Pulmonary artery endothelial cell (primary cell): ENCODE measurements at places on chromosomes 7 and 10. TPM values are rescaled to one million over a fixed set of nuclear protein-coding genes. Genes with fewer than 3 reads are reported as not detected.

GRCh38 chr10:116287906-116288501 lies 15.0 kb upstream of the GFRA1 start:
- DNase-seq: peak; percentile 5

DNA sequence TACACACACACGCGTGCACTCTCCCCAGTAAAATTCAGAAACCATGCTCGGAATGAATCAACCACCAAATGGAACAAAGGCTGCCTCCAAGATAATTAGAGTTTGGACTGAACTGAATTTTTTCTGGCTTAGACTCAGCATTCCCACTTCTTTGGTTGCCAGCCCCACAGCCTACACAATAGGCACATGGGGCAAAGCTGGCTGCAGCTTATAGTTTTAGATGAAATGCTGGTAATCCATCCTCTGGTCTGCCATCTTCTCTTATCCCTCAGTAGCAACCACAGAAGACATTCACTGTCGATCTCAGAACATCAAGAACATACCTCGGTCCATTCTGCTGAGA lies 44.2 kb downstream of the PDE1C start:
- no peak for DNase-seq

GRCh38 chr10:62037166-62037831 lies 135.8 kb downstream of the ARID5B start:
- DNase-seq: no peak

- no peak for DNase-seq
Measured at GRCh38 chr7:68627247-68627864, 970.9 kb upstream of the AUTS2 start.

- no peak for DNase-seq
Measured at GRCh38 chr7:69564454-69565417, 33.5 kb upstream of the AUTS2 start.

- no peak for DNase-seq
Measured at GRCh38 chr10:26698909-26699308, 1.4 kb downstream of the PDSS1 start.

DNA sequence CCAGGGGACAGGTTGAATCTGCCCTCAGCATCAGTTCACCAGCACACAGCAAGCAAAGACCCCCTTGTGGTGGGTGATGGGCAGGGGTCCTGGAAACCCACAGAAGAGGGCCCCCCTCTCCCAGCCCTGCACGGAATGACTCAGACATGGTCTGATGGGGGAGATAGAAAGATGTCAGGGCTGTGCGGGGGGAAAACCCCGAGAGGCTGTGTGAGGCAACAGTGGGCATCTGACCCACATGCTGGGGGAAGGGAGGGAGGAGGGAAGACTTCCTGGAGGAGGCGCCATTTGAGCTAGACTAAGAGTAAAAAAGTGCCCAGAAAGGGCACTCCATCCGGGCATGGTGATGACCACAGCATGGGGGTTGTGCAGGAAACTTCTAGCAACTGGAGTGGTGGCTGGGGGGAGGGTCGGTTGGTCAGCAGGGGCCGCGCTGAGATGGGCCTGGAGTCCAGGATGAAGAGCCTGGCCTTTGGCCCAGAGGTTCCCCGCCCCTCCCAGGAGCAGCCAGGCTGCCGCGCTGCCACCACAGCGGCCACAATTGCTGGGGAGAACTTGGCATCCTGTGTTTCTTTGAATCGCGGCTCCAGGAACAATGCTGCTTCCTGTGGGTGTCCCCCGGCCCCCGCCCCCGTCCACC lies 2.5 kb downstream of the LFNG start:
- DNase-seq: no peak

CTAGE8 gene
- 0.04 and 0.20 TPM in 2 replicates for total RNA-seq

HABP2 gene
- not detected in 2 replicates for total RNA-seq

TDRD1 gene
- total RNA-seq: not detected in 2 replicates
